ENCODE measurements at places on chromosomes 11 and 22. TPM values are rescaled to one million over a fixed set of nuclear protein-coding genes. Genes with fewer than 3 reads are reported as not detected.

- DNase-seq, result peak; percentile 32
- H3K27ac ChIP-seq, result no peak overlapping the region
- no peaks in the 10 kb centered on the region for H3K27me3 ChIP-seq
- H3K36me3 ChIP-seq, result peaks cover 58% of the 10 kb centered on the region
- no peak overlapping the region for H3K4me3 ChIP-seq
Observed at GRCh38 chr11:126186708-126187529, 24.5 kb downstream of the RPUSD4 start.

GRCh38 chr11:11946878-11947277 lies 61.5 kb downstream of the DKK3 start:
- no peak overlapping the region for H3K4me3 ChIP-seq
- H3K36me3 ChIP-seq, result no peaks in the 10 kb centered on the region
- no peaks in the 10 kb centered on the region for H3K27me3 ChIP-seq
- no peak overlapping the region for H3K27ac ChIP-seq

- no peak overlapping the region for H3K27ac ChIP-seq
- no peak for DNase-seq
- no peak overlapping the region for H3K4me3 ChIP-seq
- no peaks in the 10 kb centered on the region for H3K36me3 ChIP-seq
- H3K27me3 ChIP-seq, result no peaks in the 10 kb centered on the region
Observed at GRCh38 chr11:119873761-119874421, 144.9 kb upstream of the NECTIN1 start.

DNA sequence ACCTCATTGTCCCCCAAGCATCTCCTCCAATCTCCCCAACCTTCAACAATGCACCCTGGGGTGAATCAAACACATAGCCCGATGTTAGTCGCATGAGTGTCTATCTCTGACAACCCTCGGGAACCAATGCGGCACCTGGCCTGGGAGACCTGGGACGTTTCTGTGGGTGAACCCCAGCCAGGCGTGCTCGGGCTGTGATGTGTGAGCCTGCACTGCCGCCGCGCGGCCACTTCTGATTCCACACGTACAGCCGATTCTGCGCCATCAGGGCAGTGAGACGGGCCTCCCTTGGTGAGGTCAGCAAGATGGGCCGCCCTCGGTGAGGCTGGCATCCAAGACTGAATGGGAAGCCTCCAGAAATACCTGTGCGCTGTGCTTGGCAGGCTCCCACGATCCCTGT lies 5.2 kb upstream of the H19 start:
- DNase-seq, result no peak
- no peak overlapping the region for H3K4me3 ChIP-seq
- H3K36me3 ChIP-seq, result no peaks in the 10 kb centered on the region
- H3K4me1 ChIP-seq, result no peaks in the 10 kb centered on the region
- H3K27me3 ChIP-seq, result no peaks in the 10 kb centered on the region

- DNase-seq, result no peak
- no peaks in the 10 kb centered on the region for H3K27me3 ChIP-seq
- H3K36me3 ChIP-seq, result no peaks in the 10 kb centered on the region
- H3K27ac ChIP-seq, result no peak overlapping the region
Observed at GRCh38 chr11:66924272-66924671, 33.9 kb downstream of the PC start.

DNA sequence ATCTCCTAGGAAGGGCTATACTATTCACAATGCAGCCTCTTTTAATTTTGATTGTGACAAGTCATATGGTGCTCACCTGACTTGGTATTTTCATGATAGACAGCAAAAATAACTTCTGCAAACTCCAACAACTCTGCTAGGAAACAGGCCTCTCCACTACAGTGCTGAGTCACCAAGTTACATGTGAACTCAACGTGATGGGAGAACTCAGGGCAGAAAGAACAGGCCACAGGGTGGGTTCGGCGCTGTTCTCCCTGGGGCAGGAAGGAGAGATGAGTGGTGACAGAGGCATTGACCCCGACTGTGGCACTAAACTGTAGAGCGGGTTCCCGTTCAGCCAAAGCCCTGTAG lies 76.6 kb upstream of the UCP3 start:
- peaks cover 21% of the 10 kb centered on the region for H3K36me3 ChIP-seq
- no peaks in the 10 kb centered on the region for H3K27me3 ChIP-seq
- DNase-seq, result no peak
- no peak overlapping the region for H3K4me3 ChIP-seq
- no peak overlapping the region for H3K27ac ChIP-seq

GRCh38 chr22:36757668-36758211 lies 18.2 kb downstream of the IFT27 start:
- no peak for DNase-seq
- H3K4me1 ChIP-seq, result peaks cover 23% of the 10 kb centered on the region
- no peak overlapping the region for H3K4me3 ChIP-seq
- no peak overlapping the region for H3K27ac ChIP-seq

DNA sequence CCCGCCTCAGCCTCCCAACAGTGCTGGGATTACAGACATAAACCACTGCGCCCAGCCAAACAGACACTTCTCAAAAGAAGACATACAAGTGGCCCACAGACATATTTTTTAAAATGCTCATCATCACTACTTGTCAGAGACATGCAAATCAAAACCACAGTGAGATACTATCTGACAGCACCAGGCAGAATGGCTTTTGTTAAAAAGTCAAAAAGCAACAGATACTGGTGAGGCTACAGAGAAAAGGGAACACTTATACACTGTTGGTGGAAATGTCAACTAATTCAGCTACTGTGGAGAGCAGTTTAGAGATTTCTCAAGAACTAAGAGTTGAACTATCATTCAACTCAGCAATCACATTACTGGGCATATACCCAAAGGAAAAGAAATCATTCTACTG lies 67.0 kb downstream of the ARHGAP20 start:
- H3K4me3 ChIP-seq, result no peak overlapping the region
- DNase-seq, result no peak
- H3K27ac ChIP-seq, result no peak overlapping the region
- no peaks in the 10 kb centered on the region for H3K36me3 ChIP-seq

DNA sequence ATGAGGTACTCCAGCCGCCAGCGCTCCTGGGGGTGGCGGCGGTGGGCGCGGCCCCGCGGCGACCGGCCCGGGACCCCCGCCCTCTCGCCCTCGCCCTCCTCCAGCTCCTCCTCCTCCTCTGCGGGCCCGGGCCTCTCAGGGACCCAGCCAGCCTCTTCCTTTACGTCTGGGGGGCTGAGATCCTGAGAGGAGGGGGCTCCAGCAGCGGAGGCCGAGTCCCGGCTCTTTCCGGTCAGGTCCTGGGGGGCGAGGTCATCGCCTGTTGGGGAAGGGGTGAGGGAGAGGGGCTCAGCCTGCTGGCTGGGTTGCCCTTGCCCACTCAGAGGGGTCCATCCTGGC lies 4.3 kb downstream of the ZFTA start:
- H3K4me1 ChIP-seq, result peaks cover 62% of the 10 kb centered on the region
- H3K27me3 ChIP-seq, result no peaks in the 10 kb centered on the region
- no peak overlapping the region for H3K4me3 ChIP-seq
- H3K27ac ChIP-seq, result no peak overlapping the region
- peaks cover 41% of the 10 kb centered on the region for H3K36me3 ChIP-seq

- peak; percentile 83 for DNase-seq
- no peaks in the 10 kb centered on the region for H3K27me3 ChIP-seq
- peaks cover 51% of the 10 kb centered on the region for H3K4me1 ChIP-seq
- H3K36me3 ChIP-seq, result peaks cover 59% of the 10 kb centered on the region
- no peak within 1 kb of the TSS for H3K27ac ChIP-seq
Observed at GRCh38 chr11:66277471-66278362, at the start of gene CNIH2. TSS of gene CNIH2 (plus strand) at chr11:66278175. CDS start at chr11:66278457, 282 bp downstream.

DNA sequence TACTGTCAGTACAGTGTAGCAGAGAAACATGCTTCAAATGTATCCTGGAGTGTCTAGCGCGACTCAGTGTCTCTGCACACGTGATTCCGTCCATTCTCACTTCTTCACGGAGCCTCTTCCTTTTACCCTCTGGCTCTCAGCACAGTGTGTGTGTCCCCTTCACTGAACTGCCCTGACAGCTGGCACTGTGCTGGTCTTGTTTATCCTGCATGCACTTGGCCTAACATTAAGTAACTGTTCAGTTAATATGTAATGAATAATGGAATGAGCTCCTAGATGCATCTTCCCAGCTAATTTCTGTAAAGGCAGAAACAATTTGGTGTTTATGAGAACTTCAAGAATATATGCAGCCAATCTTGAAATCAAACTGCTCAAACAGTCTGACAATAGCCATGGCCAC lies 44.4 kb downstream of the KMT5B start:
- peaks cover 53% of the 10 kb centered on the region for H3K36me3 ChIP-seq
- H3K4me3 ChIP-seq, result no peak overlapping the region
- H3K27ac ChIP-seq, result no peak overlapping the region
- no peaks in the 10 kb centered on the region for H3K4me1 ChIP-seq
- no peaks in the 10 kb centered on the region for H3K27me3 ChIP-seq
- DNase-seq, result no peak

GRCh38 chr11:27290261-27291050 lies 72.6 kb downstream of the CCDC34 start:
- no peak for DNase-seq
- H3K27ac ChIP-seq, result no peak overlapping the region
- no peaks in the 10 kb centered on the region for H3K36me3 ChIP-seq
- H3K27me3 ChIP-seq, result no peaks in the 10 kb centered on the region

GRCh38 chr22:48376428-48376827 lies 1451.2 kb downstream of the BRD1 start:
- H3K27me3 ChIP-seq, result no peaks in the 10 kb centered on the region
- DNase-seq, result no peak
- H3K27ac ChIP-seq, result no peak overlapping the region
- no peak overlapping the region for H3K4me3 ChIP-seq
- peaks cover 6% of the 10 kb centered on the region for H3K4me1 ChIP-seq
- no peaks in the 10 kb centered on the region for H3K36me3 ChIP-seq

- H3K4me3 ChIP-seq, result no peak overlapping the region
- peaks cover 2% of the 10 kb centered on the region for H3K4me1 ChIP-seq
- no peak overlapping the region for H3K27ac ChIP-seq
- no peaks in the 10 kb centered on the region for H3K36me3 ChIP-seq
- no peak for DNase-seq
Observed at GRCh38 chr11:78926633-78927338, 352.1 kb upstream of the NARS2 start.

DNA sequence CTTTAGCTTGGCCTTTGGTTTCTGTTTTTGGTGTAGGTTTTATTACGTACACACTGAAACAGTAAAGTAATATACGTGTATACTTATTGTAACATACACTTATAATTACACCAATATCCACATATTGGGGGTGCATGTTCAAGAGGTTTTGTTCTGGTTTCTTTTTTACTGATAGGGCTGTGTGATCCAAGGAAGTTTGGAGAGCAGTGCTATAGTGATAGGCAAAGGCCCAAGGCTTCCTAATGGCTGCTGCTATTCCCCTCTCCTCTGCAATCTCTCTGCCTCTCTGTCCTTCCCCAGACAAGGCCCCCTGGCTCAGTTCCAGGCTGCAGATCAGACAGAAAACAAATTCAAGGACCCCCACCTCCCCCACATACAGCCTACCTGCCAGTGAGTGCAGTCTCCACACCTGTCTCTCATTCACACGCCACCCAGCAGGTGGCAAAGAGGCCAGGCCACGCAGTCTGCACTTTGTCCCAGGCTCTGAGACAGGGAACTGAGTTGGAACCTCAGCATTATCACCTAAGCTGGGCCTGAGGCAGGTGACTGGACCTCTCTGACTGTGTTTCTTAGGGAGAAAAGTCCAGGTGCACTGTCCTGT lies 15.1 kb downstream of the TMEM184B start:
- no peaks in the 10 kb centered on the region for H3K36me3 ChIP-seq
- H3K4me1 ChIP-seq, result peaks cover 46% of the 10 kb centered on the region
- no peaks in the 10 kb centered on the region for H3K27me3 ChIP-seq
- DNase-seq, result no peak

GRCh38 chr11:44083433-44083832 lies 12.0 kb upstream of the EXT2 start:
- DNase-seq, result no peak
- no peaks in the 10 kb centered on the region for H3K27me3 ChIP-seq
- no peaks in the 10 kb centered on the region for H3K4me1 ChIP-seq
- no peak overlapping the region for H3K4me3 ChIP-seq
- H3K27ac ChIP-seq, result no peak overlapping the region
- H3K36me3 ChIP-seq, result peaks cover 9% of the 10 kb centered on the region

DNA sequence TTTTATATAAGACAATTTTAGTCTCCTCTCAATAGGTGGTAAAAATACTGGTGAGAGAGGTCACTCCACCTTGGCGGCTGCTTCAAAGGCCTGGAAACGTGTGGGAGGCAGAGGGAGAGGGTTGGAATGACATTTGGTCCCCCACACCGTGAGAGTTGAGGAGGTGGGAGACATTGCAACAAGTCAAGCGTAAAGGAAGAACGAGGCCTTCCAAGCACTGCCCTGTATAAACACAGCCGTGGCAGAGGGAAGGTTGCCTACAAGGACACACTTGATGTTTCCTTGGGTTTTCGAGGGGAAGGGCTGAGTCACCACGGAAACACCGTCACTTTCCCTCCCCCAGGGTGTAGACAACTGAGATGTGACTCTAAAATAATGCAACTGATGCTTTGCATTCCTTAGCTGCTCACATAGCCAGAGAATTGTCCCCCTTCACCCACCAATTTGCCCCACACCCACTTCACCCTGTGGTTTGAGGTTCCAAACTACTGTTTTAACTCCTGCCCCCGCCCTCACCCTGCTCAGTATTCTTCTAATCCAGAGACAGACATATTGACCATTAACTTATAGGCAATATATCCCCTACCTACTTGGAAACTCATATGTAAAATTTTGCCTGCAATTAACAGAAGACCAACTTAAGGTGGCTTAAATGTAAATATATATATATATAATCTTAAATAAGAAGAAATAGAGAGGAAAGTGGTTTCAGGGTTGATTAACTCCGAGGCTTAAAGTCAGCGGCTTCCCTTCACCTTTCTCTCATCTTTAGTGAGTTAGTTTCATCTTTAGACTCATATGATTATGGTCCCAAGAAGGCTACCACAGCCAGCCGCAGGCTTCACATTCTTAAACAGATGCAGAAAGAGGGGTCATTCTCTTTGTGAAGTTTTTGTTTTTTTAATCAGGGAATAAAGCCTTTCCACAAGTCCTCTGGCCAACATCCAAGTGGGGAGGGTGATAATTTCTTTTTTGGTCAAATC lies 54.1 kb upstream of the BDNF start:
- no peaks in the 10 kb centered on the region for H3K36me3 ChIP-seq
- H3K4me1 ChIP-seq, result no peaks in the 10 kb centered on the region
- H3K4me3 ChIP-seq, result no peak overlapping the region
- H3K27me3 ChIP-seq, result no peaks in the 10 kb centered on the region

DNA sequence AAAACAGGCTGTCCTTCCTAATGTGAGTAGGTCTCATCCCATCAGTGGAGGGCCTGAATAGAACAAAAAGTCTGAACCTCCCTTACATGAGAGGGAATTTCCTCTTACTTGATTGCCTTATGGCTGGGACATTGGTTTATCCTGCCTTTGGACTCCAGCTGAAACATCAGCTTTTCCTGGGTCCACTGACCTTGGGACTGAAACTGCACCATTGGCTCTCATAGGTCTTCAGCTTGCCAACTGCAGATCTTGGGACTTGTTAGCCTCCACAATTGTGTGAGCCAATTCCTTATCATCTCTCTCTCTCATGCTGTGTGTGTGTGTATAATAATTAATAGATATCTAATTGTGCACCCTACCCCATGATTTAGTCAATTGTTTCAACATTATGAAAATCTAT lies 375.3 kb upstream of the DDI1 start:
- no peaks in the 10 kb centered on the region for H3K36me3 ChIP-seq
- no peak for DNase-seq
- no peak overlapping the region for H3K4me3 ChIP-seq
- no peak overlapping the region for H3K27ac ChIP-seq
- H3K4me1 ChIP-seq, result no peaks in the 10 kb centered on the region

The ABCC8 gene
- 12.6 TPM for total RNA-seq

The INS gene
- total RNA-seq, result not detected

Measured in spinal cord (tissue), 10 donors.